ENCODE measurements at places on chromosomes 7 and 10. TPM values are rescaled to one million over a fixed set of nuclear protein-coding genes. Genes with fewer than 3 reads are reported as not detected.

Gene GIMAP7
- not detected for total RNA-seq

Gene PGAM2
- total RNA-seq, result not detected

Gene DDX50
- 51.3 TPM for total RNA-seq

Gene FANK1
- 2.7 TPM for total RNA-seq

Gene LIPK
- total RNA-seq, result 0.21 TPM

Gene MMD2
- not detected for total RNA-seq

Gene STOX1
- under 0.01 TPM for total RNA-seq

Gene LZTS2
- total RNA-seq, result 35.5 TPM

Gene HOXA10
- total RNA-seq, result not detected

Gene SORCS3
- not detected for total RNA-seq

Gene UPP1
- 2,093 TPM for total RNA-seq

Gene SH2B2
- 2.4 TPM for total RNA-seq

Gene ACSM6
- total RNA-seq, result not detected

Gene LRRC17
- 0.28 TPM for total RNA-seq

Gene TMEM176B
- total RNA-seq, result not detected

Gene FXYD4
- not detected for total RNA-seq

Gene SHLD2
- total RNA-seq, result 25.3 TPM

Gene MSS51
- 0.68 TPM for total RNA-seq

Gene HEPACAM2
- not detected for total RNA-seq

Gene NUB1
- 48.6 TPM for total RNA-seq

Gene CNPY4
- 1.4 TPM for total RNA-seq

Gene MKX
- total RNA-seq, result 1.3 TPM

Gene NPSR1
- total RNA-seq, result not detected

Gene KLF14
- total RNA-seq, result not detected

Data from nasal cavity respiratory epithelium epithelial cell of viscerocranial mucosa (primary cell).